ENCODE measurements at places on chromosomes 11 and 22.

- peak; percentile 87 for DNase-seq
Measured at GRCh38 chr11:73795925-73796632, 8.4 kb downstream of the MRPL48 start.

- no peak for DNase-seq
Measured at GRCh38 chr11:122175306-122175705, 59.3 kb upstream of the BLID start.

DNA sequence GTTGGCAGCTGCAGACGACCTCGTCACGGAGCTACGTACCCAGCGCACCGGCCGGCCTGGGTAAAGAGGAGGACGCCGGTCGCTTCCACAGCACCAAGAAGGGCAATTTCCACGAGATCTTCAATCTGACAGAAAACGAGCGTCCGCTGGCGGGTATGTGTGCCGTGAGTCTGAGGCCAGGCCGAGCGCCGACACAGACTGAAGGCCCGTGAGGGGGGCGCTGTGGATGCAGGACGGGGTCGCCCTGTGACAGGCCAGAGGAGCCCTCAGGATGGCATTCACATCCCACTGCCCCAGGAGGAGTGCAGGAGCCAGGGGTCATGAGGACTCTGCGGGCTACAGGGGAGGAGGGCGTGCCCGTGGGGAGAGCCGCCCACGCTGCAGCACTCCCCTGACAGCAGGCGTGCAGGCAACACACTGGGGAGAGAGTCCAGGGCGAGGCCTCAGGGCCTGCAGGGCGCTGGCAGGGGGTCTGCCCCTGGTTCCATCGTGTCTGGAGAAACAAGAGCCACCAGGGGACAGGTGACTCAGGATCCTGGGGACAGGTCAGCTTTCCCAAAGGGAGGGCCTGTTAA is 53.6 kb downstream of the GRAMD4 start:
- DNase-seq, result no peak

- DNase-seq, result no peak
Measured at GRCh38 chr11:80282643-80283042, 841.8 kb upstream of the TENM4 start.

- no peak for DNase-seq
Measured at GRCh38 chr22:49244466-49245420, 582.9 kb downstream of the BRD1 start.

DNA sequence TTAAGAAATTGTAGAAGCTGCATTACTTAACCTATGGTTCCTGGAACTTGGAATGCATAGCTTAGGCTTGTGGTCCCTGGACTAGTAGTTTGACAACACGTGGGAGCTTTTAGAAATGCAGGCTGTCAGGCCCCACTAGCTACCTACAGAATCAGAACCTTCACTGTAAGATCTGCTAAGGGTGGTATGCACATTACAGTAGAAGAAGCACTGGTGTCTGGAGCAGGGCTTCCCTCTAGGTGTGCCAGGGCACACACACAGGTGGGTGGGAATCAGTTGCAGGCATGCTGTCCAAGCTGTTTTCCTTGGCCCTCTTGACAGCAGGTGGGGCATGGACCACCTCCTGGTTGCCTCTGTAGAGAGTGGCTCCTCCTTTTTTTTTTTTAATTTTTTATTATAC is 8.8 kb downstream of the NNMT start:
- no peak for DNase-seq

- no peak for DNase-seq
Measured at GRCh38 chr11:47504910-47505309, 48.0 kb downstream of the CELF1 start.

- DNase-seq, result peak; percentile 57
Measured at GRCh38 chr11:122453586-122453985, 201.9 kb upstream of the UBASH3B start.

GRCh38 chr22:44393066-44393465 is 80.3 kb upstream of the SHISAL1 start:
- no peak for DNase-seq

- DNase-seq, result no peak
Measured at GRCh38 chr22:17802822-17803221, 28.6 kb upstream of the BID start.

DNA sequence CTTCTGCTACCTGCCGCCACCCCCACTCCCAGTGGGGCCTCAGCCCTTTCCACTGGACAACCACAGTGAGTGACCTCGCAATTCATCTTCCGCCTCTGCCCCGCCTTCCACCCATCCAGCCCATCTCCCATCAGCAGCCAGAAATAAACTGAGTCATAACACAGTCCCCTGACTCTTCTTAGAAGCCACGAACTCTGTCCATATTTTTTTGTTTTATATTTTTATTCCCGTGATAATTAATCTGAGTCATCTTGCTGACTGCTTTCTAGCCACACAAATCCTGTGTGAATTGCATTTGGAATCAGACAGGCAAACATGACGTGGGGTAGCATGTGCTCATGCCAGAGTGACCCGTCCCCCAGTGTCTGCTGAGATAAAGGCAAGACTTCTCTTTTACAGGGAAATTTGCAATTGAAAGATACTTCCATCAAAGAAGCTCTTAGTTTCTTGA is 7.0 kb downstream of the FADD start:
- DNase-seq, result no peak

DNA sequence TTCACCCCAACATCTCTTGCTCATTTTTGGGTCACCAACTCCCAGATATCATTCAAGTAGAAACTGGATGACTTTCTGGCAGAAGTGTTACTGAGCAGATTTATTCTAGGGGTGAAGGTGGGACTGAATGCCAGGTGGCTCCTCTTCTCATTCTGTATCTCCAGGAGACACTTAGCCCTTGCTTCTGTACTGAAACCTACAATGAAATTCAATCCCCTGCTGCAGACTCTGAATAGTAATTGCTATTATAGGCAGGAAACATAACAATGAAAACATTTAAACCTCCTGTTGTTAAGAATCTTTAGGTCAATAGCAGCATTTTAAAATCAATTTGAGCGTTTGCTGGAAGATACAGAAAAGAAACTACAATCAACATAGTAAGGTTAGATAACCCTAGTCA is 879.4 kb upstream of the TENM4 start:
- DNase-seq, result no peak

DNA sequence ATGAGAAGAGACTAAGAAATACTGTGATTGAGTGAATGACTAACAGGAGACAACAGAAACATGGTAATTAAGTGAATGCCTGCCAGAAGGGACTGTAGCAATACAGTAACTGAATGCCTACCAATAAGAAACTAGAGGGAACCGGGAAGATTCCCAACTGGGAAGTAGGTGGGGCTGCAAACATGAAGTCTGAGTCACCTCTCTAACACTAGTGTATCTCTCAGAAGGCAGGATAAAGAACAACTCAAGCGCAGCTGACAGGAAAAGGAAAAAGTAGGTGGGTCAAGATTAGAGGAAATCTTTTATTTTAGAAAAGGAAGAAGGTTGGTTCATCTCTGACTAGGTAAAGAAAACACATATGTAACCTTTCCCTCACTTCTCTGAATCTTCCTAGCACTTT is 14.0 kb downstream of the C11orf42 start:
- DNase-seq, result no peak

- no peak for DNase-seq
Measured at GRCh38 chr22:36111316-36111715, 49.2 kb downstream of the APOL3 start.

GRCh38 chr22:17411213-17411612 is 42.0 kb downstream of the CECR2 start:
- peak; percentile 46 for DNase-seq

- DNase-seq, result no peak
Measured at GRCh38 chr22:46578251-46578823, 40.9 kb upstream of the CELSR1 start.

GRCh38 chr11:80980227-80980626 is 1539.4 kb upstream of the TENM4 start:
- DNase-seq, result no peak

- no peak for DNase-seq
Measured at GRCh38 chr22:33465554-33465953, 407.4 kb upstream of the SYN3 start.

GRCh38 chr11:68666849-68667248 is 17.5 kb upstream of the GAL start:
- DNase-seq, result no peak

- DNase-seq, result no peak
Measured at GRCh38 chr11:124190298-124191139, 7.4 kb downstream of the OR10D3 start.

- no peak for DNase-seq
Measured at GRCh38 chr22:28934026-28934425, 50.7 kb downstream of the ZNRF3 start.

DNA sequence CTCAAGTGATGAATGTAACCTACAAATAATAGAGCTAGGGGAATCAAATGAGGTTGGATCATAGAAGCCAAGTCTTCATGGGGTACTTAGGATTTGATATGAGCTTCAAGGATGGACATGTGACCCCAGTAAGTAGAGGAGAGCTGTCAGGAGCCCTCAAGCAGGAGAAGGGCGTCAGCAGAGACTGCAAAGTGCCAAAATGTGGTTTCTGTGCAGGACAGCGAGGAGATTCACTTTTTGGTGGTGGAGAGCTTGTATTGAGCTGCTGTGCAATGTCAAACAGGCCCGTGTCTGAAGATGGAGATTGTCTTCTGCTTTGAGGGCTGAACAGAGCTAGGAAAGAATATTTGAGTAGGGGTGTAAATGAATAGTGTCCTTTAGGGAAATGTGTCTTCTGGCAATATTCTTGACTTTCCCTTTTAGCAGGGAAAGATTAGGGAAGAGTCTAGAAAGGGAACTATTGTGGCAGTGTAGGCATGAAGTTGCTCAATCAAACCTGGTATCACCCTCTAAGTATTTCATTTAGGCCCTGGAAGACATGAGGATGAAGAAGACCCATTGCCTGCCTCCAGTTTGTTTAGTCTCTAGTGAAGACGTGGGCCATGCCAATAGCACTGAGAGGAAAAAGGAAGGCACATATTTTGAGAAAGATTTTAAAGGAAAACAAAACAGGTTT is 31.2 kb upstream of the SORL1-AS1 start:
- DNase-seq, result no peak

DNA sequence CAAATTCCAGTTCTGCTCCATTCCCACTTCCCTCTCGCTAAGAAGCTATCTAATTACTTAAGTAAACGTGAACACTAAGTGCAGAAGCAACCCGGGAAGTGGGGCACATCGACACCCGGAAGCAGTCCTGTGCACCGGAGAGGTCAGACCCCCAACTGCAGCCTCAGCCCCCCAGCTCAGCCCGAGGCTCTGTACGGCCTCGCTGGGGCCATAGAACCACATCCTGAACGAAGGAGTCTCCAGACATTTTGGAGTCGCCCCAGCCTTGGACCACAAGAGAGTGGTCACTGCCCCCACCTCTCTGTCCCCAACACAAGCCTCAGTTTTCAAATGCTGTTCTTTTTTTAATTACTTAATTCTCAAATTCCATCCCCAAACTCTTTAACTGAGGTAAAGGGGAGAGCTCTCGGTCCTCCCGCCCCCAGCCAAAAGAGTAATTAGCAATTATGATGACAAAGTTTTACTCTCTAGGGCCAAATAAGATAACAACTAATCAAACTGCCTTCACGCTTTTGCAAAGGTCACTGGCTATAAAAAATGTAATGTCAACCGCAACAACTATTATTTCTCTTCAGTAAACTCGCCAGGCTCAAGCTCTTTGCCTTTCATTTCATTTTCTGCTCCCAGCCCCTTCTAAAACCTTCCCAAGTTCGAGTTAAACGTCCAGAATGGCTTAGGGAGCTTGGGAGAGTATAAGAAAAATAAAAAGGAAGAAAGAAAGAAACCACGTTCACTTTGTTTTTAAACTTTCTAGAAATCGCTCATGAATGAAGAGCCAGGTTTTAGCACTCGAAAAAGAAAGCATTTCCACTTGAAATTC is 2.2 kb downstream of the PAX6 start:
- no peak for DNase-seq

DNA sequence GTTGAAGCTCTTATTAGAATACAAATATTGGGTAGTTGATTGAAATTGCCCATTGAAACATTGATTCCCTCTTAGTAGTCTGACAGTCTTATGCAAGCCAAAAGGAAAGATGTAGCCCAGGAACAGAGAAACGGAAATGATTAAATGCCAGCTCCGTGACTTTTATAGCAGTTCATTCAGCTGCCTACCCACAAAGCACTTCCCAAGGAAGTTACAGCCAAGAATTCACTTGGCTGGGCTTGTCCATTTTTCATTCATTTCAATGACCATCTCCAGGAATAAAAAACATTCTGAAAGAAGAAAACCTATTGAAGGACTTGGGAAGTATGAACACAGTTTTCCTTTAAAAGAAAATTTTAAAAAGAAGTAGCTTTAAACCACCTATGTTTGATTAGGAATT is 62.0 kb downstream of the NCAM1 start:
- DNase-seq, result peak; percentile 29

GRCh38 chr11:66287211-66287888 is 1.6 kb downstream of the YIF1A start:
- DNase-seq, result no peak

- DNase-seq, result no peak
Measured at GRCh38 chr11:12278766-12279671, 98.4 kb upstream of the PARVA start.

- no peak for DNase-seq
Measured at GRCh38 chr11:69376155-69377028, 82.4 kb downstream of the MYEOV start.

DNA sequence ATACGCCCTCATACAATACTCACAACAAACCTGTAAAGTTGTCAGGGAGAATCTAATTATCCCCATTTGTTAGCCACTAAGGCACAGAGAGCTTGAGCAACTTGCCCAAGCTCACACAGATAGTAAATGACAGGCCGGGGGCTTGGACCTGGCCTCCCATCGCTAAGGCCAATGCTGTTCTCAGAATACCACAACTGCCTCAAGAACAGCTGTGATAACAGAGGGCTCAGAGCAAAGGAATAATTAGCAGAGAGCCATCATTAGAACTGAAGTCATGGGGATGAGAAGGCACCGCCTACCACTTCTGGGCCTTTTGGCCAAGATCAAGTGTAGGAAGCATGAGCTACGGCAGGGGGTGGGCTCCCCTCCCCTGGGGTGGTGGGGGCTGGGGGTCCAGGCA is 98.6 kb downstream of the FEZ1 start:
- no peak for DNase-seq

- DNase-seq, result peak; percentile 26
Measured at GRCh38 chr11:131392528-131393255, 22.3 kb downstream of the NTM start.
